NCI-H345 (cell line): ENCODE measurements at places on chromosomes 2 and 18.
A peak's percentile ranks its signal among the peaks of the same experiment; 100 is the strongest.

DNA sequence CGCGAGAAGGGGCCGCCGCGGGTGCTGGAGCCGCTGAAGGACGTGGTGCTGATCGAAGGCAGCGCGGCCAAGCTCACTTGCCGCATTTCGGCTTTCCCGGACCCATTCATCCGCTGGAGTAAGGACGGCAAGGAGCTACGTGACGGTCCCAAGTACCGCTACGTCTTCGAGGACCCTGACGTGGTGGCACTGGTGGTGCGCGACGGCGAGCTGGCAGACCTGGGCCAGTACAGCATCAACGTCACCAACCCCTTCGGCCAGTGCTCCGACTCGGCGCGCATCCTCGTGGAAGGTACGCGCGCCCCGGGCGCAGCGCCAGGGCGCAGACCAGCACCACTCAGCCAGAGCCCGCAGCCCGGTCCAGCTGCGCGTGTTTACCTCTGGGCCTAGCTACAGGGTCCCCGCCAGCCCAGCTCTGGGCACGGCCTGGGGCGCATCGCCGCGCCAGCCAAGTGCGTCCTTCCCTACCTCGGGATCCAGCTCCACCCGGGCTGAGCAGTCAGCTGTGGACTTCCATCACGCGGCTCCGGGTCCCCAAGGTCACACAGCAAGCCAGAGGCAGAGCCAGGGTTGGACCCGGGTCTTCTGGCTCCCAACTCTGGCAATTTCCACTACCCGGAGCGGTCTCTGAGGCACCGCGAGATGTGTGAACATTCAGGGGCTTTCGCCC lies 1.7 kb upstream of the GMPPA start:
- peak; percentile 37 for DNase-seq

DNA sequence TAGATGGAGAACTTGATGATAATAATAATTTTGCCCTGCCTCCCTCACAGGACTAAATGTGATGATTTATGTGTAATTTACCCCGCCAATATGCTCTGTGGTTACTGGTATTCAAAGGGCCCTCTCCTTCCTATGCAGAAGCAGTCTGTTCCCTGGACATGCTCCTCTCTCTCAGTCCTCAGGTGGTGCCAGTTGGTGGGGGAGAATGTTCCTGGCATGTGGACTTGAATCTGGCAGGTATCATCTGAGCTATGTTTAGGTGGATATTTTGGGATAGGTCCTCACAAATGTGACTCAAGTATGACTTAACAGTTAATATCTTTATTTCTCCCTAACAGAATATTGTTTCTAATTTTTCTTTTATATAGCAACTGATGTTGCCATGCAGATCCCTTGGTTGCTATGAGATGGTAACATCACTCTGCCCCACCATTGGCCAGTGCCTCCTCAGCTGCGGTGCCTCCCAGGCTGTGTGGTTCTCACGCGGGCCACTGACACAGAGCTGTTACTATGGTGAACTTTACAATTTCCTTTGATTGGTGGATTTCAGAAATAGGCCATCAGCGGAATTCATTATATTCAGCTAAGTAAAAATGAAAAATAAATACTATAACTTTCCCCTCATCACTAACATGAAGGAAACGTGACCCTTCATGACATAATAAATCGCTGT lies 106.7 kb upstream of the PELI1 start:
- DNase-seq = no peak

- peak; percentile 86 for DNase-seq
These were observed 47.8 kb upstream of the MAPRE3 start for GRCh38 chr2:26922405-26923188.

DNA sequence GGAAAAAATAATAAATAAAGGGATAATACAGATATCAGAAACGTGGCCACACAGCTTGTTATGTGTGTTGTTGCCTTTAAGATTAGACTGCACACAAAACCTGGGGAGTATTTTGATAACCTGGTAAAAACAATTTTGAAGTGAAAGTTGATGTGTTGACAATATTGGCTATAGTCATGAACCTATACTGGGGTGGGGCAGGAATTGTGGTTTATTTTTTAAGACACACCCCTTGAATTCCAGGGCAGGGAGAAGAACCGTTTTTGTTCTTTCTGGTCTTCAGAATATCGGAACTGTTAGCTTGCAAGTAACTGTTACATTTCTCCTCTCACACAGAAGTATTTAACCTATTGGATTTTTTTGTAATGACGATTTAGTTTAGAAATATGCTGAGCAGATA lies 80.4 kb downstream of the LIMS1 start:
- DNase-seq = no peak

DNA sequence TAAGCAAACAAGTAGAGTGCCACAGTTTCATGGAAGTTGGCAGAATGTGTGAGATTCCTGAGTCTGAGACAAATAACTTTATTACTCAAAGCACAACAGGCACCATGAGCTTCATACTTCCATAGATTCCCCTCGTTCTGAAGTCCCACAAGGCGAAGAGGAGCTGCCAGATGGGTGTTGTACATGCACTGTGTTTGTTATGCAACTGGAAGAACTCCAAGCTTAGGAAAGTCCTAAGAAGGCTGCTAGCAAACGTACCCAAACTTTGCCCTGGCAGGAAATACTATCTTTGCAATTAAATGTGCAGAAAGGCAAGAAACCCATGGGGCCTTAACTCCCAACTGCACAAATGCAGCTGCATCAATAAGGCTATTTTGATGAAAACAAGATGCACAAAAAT lies 1.6 kb upstream of the GCA start:
- no peak for DNase-seq

- no peak for DNase-seq
These were observed 137.9 kb downstream of the RDH14 start for GRCh38 chr2:18422432-18423165.

GRCh38 chr2:25286025-25286400 lies 55.7 kb downstream of the DNMT3A start:
- DNase-seq = no peak

- DNase-seq = peak; percentile 44
These were observed 51.2 kb downstream of the INHBB start for GRCh38 chr2:120396861-120397811.

DNA sequence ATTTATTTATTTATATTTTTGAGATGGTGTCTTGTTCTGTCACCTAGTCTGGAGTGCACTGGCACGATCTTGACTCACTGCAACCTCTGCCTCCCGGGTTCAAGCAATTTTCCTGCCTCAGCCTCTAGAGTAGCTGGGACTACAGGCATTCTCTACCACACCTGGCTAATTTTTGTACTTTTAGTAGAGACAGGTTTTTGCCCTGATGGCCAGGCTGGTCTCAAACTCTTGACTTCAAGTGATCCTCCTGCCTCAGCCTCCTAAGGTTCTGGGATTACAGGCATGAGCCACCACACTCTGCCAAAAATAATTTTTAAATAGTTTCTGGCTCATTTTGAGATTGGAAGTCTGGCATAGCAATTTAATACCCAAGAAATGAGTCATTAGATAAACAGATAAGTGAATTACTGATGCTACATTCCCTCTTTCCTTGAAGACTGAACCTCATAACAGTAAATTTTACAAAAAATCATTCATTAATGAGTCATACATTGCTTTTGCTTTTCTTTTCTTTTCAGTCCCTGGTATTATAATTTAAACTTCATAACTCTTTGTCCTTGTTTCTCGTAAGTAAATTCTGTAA lies 881.6 kb upstream of the PIK3C3 start:
- no peak for DNase-seq

DNA sequence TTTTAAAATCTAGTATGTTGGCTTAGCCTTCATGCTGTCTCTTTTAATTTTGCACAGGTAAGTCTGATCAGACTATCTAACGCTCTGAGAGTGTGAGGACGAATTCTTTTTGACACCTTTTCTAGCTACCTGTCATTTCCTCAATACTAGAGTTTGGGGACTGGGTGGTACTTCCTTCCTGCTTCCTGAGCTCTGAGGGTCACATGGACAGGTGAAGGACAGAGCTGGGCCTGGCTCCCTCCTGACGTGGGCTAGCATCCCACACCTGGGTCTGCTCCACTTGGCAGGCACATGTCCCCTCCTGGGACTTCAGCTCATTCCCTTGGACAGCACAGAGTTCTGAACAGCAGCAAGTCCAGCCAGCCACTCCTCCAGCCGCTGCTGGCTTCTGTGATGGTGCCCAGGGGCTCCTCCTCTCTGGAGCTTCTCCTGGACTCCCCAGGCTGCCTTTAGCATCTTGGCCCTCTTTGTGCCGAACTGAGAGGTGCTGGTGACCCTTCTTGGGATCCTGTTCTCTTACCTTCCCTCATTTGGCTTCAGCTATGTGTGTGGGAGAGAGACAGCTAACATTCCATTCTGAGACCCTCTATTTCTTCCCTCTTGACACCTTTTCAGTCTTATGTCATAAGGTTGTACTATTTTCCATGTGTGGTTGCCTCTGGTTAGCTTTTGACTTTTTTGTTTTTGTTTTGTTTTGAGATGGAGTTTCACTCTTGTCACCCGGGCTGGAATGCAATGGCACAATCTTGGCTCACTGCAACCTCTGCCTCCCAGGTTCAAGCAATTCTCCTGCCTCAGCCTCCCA lies 106.9 kb downstream of the B3GNT2 start:
- no peak for DNase-seq

DNA sequence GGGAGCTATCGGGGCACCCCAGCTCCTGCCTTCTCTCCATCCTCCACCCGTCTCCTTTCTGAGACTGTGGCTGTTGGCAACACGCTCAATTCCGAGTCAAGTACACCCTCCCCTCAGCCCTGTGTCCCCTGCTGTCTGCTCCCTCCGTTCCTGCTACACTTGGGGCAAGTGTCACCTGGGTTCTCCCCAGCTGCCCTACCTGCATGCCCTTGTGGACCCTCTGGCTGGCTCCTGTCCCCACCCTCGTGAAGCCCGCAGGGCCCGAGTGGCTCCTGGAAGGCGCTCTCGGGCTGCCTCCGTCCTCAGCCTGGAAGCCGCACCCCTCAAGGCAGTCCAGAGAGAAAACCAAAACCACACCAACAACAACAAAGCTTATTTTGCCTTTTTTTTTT lies 33.9 kb downstream of the PDIA6 start:
- no peak for DNase-seq
